ENCODE measurements at places on chromosomes 5 and 9. TPM values are rescaled to one million over a fixed set of nuclear protein-coding genes. Genes with fewer than 3 reads are reported as not detected.

- H3K36me3 ChIP-seq, result no peaks in the 10 kb centered on the region
- DNase-seq, result peak; percentile 77
- H3K4me1 ChIP-seq, result no peaks in the 10 kb centered on the region
- H3K4me3 ChIP-seq, result no peak overlapping the region
- H3K27me3 ChIP-seq, result peaks cover 15% of the 10 kb centered on the region
Observed at GRCh38 chr9:129726322-129727160, 26.3 kb downstream of the PTGES start.

Gene TICAM2
- total RNA-seq, result 6.9 TPM

DNA sequence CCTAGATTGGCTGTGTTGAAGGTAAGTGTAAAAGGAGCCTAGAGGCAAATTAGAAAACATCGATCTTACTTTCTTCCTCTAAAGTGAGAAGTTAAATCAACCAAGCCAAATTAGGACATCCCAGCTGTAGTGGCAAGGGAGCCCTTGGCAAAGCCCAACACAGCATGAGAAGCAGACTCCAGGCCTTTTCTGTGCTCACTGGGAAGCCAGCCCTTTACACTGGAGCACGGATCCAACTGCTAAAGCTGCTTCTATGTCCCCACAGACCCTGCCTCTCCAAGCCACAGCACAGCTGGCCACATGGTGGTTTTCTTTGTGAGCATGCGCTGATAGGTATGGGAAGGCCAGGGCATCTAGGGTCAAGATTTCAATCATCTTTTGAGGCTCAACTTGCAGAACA lies 94.1 kb downstream of the APBA1 start:
- H3K4me1 ChIP-seq, result no peaks in the 10 kb centered on the region
- no peak for DNase-seq
- no peak overlapping the region for H3K4me3 ChIP-seq
- no peak overlapping the region for H3K27ac ChIP-seq

- no peak for DNase-seq
- H3K4me3 ChIP-seq, result no peak overlapping the region
- H3K36me3 ChIP-seq, result no peaks in the 10 kb centered on the region
- H3K4me1 ChIP-seq, result no peaks in the 10 kb centered on the region
- H3K27me3 ChIP-seq, result no peaks in the 10 kb centered on the region
- no peak overlapping the region for H3K27ac ChIP-seq
Observed at GRCh38 chr5:126053630-126054029, 369.6 kb upstream of the GRAMD2B start.

Data from upper lobe of right lung (tissue), 1 donor.